ENCODE measurements at places on chromosomes 16 and 17.

GRCh38 chr16:70476272-70477020 lies 22.1 kb downstream of the FCSK start:
- peak; percentile 92 for DNase-seq

- no peak for DNase-seq
Measured at GRCh38 chr16:15849209-15849981, 7.4 kb downstream of the MYH11 start.

DNA sequence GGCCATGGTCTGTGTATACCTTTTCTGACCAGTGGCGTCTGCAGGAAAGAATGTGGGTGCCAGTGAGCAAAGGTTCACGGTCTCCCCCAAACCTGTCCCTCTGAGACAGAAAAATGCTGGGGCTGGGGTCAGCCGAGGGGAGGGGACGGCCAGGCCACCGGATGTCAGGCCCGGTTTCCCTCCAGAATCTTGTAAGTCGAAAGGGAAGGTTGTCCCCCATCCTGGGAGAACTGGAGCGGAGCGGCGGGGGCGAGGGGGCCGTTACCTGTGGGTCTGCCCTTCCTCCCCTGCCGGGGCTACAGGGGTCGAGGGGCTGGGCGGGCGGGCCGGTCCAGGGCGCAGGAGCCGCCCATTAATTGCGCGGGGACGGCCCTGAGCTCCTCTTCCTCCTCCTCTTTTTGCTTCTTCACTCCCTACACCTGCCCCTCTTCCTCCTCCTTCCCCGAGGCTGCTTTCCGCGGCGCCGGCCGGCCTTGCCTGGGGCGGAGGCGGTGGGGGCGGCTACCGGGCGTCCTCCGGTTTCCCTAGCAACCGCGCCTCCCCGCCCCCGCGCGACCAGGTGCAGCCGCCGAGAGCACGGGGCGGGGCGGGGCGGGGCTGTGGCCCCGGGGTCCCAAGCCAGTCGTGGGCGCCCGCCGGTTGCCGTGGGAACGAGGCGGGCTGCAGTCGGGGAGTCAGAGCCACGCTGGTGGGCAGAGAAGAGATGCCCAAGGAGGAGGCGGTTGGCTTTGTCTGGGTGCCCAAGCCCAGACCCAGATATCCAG lies at the start of gene MARCHF10:
TSS of gene MARCHF10 (minus strand) at position 503 of the 764 bp plus-strand sequence. CDS start 6,579 bp downstream, outside the sequence.
- peak; percentile 51 for DNase-seq

- DNase-seq = no peak
Measured at GRCh38 chr17:28194382-28194781, 124.6 kb upstream of the TMEM97 start.

GRCh38 chr16:19344224-19344801 lies 58.8 kb downstream of the CLEC19A start:
- DNase-seq = no peak

DNA sequence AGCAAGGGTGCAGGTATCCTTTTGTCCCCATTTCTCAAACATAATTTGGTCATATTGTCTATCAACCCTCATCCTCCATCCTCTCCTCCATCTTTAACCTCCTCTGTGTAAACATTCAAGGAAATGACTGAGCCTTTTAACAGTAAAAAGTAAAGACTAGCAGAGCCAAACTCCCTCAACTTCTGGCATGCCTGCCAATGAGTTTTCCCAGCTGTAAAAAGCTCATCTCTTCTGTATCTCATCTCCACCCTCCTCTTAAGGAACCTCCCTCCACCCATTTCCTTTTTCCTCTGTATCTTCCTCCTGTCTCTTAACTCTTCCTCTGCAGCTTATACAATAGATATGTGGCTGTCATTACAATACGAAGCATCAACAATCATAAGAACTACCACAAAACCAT lies 76.9 kb upstream of the PSMD7 start:
- no peak for DNase-seq

GRCh38 chr16:83109490-83110125 lies 482.8 kb downstream of the CDH13 start:
- DNase-seq = no peak

GRCh38 chr16:30808146-30808545 lies 21.1 kb upstream of the ZNF629 start:
- no peak for DNase-seq

DNA sequence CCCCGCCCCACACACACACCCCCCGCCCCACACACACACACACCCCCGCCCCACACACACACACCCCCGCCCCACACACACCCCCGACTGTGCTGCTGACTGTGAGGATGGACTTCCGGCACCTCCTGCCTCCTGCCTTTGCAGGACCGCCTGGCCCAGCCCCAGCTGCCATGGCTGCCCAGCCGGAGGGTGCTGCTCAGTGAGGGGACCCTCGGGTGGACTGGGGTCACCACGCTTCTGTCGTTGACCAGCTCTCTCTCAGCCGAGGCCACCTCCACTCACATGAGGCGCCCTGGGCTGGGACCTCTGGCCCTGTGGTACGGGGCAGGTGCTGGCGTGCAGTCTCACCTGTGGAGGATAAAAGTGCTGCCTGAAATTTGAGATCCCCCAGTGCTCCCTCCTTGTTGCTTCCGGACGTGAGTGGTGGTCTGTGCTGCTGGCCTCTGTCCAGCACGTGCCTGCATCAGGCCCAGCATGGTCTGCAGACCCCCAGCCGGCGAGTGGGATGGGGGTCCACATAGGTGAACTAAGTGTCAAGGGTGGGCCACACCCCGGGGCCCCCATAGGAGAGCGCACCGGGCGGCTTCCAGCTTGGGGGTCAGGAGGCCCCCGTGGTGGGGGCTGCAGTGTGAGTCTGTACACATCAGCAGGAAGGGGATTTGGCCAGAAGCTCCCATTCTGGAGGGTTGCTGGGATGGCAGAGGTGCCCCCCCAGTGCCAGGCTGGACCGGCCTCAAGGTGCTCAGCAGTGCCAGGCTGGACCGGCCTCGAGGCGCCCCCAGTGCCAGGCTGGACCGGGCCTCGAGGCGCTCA lies 11.2 kb downstream of the METRNL start:
- DNase-seq = no peak

DNA sequence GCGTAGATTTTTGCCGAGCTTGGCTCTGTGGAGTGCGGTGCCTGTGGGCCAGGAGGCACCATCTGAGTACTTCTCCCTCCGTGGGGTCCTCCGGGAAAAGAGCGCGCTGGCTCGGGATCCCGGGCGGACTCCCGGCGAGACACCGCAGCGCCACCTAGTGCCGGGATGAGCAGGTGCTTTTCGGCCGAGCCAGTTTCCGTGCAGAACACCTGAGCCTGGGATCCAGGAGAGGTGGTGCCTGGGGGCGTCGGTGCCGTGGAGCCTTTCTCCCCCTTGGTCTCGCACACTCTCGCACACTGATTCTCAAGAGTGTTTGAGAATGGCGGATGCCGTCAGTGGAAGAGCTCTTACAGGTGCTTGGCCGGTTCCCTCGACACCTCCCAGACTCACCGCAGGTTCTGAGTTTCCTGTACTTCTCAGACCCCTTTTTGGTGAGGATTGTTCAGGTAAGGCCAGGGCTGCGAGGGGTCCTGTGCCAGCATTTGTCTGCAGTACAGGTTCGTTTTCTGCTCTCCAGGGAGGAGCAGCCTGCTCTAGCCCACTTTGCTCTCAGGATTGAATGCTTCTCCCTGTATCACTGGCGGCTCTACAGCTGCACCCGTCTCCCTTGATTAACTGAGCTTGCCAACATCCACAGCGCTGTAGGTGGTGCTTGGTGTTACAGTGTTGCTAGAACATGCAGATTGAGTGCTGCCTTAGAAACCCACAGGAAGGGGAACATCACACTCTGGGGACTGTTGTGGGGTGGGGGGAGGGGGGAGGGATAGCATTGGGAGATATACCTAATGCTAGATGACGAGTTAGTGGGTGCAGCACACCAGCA lies 23.3 kb downstream of the TBCD start:
- peak; percentile 81 for DNase-seq

- DNase-seq = no peak
Measured at GRCh38 chr16:64159976-64160375, 961.9 kb downstream of the CDH11 start.

- DNase-seq = no peak
Measured at GRCh38 chr16:86285938-86286921, 224.1 kb upstream of the FOXF1 start.

DNA sequence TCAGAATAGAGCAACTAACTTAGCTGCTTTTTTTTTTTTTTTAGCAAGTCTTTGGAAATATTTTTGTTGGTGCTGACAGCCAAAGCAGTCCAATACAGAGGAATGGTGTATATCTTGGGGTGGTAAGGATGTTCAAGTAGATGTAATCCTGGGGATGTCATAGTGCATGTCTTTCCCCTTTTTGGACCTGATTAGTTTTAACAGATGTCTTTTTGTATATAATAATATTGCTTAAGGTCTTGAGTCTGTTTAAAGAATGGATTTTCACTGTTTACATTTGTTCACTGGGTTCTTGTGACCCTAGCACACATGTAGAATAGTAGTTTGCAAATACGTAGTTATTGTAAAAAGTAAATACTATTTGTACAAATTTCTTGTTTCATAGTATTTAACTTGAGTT lies 7.9 kb downstream of the TAF15 start:
- DNase-seq = no peak

GRCh38 chr16:27529962-27530361 lies 19.8 kb downstream of the GTF3C1 start:
- no peak for DNase-seq

GRCh38 chr17:40813804-40814203 lies 8.6 kb downstream of the KRT10 start:
- DNase-seq = peak; percentile 79

- DNase-seq = no peak
Measured at GRCh38 chr17:42806249-42806648, 7.6 kb downstream of the CNTD1 start.

GRCh38 chr17:62084585-62084984 lies 19.5 kb upstream of the MED13 start:
- no peak for DNase-seq

DNA sequence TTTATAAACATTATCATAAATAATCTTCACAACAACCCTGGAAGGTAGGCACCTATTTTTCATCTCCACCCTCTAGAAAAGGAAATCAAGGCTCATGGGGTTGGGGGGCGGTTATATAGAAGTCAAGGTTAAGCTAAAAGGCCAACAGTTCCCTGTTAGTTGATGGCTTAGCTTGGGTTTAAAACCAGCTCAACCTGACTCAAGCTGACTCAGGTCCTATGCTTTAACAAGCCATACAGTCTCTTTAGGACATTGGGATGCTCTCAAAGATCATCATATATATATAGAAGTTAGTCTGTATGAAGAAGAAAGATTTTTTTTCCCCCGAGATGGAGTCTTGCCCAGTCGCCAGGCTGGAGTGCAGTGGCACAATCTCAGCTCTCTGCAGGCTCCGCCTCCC lies 44.8 kb upstream of the MED13 start:
- DNase-seq = no peak

GRCh38 chr17:64692187-64692586 lies 30.1 kb upstream of the SMURF2 start:
- DNase-seq = no peak

- DNase-seq = no peak
Measured at GRCh38 chr16:85626191-85626981, 13.3 kb downstream of the GSE1 start.

DNA sequence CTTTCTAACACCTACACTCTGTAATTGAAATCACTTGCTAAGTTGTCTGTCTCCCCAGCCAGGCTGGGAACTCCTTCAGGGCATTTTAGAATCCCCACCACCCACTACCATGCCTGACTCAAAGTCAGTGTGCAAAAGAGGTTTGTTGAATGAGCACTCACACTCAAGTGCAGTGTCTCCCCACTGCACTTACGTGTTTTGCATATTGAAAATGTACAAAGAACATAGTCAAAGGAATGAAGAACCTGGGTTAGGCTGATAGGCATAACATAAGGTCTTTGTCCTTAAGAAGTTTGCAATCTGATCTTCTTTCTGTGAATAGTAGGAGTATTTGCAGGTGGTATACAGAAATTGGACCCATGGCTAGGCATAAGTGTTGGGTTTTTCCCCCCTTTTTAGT lies 33.8 kb upstream of the DDX52 start:
- DNase-seq = no peak

- DNase-seq = no peak
Measured at GRCh38 chr17:79152636-79153035, 78.0 kb downstream of the ENGASE start.

DNA sequence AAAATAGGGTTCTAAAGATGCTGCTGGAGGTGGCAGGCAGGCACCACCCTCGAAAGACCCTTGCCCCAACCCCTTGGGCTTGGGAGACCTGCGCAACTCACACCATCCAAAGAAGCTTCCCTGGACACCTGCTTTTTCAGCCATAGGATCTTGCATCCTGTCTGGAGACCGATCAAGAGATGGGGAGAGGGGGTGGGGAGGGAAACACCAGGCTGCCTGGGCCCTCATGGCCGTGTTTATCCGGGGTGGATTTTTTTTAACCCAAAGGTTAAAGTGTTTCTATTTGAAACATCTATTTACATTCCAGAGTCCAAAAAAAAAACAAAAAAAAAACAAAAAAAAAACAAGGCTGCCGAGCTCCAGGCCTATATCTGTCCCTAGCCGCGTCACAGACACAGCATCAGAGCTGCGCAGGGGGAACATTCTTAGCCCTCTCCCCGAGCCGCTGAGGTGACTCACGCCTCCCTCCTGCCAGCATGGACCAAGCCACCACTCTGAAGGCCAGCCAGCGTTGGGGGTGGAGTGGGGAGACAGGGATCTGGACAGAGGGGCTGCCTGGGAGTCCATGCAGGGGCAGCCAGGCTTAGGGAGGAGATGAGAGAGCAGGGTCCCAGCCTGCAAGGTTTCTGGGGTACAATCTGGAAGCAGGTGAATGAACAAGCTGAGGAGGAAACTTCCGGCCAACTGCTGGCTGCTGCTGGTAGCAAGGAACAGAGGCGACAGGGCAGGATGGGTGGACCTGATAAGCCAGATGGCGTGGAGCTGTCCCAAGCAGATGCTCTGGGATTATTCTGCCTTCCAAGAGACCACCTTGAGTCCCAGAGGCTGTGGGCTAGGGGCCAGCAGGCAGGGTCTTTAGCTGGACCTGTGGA lies 14.8 kb downstream of the HDAC5 start:
- DNase-seq = no peak

DNA sequence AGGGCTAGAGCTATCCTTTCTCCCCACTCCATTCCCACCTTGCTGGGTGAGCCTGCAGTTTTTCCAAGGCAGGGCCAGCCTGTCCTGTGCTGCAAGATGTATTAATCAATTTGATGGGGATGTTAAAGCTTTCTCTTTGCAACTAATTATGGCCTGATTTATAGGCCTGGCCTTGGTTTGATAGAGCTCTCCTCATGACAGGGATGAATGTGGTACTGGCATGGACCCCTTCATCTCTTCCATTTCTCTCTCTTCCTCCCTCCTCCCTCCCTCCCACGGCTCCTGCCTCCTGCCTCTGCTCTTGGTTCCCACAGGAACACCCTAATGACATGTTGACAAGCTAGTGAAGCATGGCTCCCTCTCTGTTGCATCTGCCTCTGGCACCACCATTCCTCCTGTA lies 47.2 kb upstream of the SKAP1 start:
- no peak for DNase-seq

- DNase-seq = no peak
Measured at GRCh38 chr17:44591206-44591605, 33.9 kb downstream of the FZD2 start.

- no peak for DNase-seq
Measured at GRCh38 chr17:39667262-39667944, 850 bp upstream of the PNMT start.

DNA sequence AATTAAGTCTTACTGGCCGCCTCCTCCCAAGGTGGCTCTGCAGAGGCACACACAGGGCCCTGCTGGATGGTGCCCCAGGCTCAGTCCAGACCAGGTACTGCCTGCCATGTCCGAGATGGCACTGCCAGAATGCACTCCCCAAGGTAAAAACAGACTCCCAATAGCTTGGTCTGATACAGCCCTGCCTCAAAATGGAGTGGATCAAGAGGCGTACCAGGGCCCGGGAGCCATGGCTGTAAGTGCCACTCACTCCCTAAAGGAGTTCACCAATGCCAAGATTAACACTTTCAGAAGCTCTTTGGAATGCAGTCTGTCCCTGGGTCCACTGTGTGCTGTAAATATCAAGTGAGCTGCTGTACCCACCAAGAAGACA lies 576 bp upstream of the MYO18A start:
- no peak for DNase-seq
